ENCODE measurements at places on chromosomes 5 and 9.

GRCh38 chr5:4511996-4512656 lies 628.0 kb upstream of the ADAMTS16 start:
- DNase-seq = no peak

DNA sequence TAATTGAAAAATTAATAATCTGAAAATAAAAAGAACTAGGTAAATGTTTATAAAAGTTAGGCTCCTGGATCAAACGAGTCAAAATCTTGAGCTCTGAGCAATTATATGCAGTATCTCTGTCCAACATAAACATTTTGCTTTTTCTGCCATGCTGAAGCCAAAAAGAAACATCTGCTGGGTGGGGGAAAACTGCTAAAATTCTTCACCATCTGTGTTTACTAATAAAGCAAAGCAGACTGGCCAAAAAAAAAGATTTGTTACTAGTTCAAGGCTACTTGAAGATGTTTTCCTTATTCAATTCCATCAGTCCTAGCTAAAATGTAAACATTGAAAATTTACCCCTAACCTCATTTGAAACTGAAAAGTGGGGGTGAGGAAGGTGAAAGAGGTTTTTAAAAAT lies 29.7 kb downstream of the GTF3C4 start:
- no peak for DNase-seq

GRCh38 chr5:159208514-159209437 lies 577 bp downstream of the RNF145 start:
- DNase-seq = peak; percentile 23

- no peak for DNase-seq
These were observed 116.0 kb upstream of the PAM start for GRCh38 chr5:102638912-102639652.

- no peak for DNase-seq
These were observed 15.8 kb downstream of the PPARGC1B start for GRCh38 chr5:149745943-149746324.

- no peak for DNase-seq
These were observed 18.1 kb downstream of the PTCH1 start for GRCh38 chr9:95498641-95499040.

- no peak for DNase-seq
These were observed 27.8 kb upstream of the CEP120 start for GRCh38 chr5:123451047-123451446.

DNA sequence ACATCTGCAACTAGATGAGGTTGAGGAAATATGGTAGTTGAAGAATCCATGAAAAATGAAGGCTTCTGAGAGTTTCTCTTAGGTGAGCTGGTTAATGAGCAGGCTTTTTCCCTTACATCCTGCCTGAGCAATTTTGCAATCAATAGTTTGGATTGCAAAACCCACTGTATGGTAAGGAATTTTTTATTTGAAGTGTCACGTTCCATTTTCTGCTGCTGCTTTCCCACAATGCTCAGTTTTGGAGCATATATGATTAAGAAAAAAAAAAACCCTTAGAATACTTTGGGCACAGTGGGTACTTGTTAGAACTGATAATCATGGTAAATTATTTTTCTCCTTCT lies 144.2 kb downstream of the PCSK1 start:
- DNase-seq = no peak

GRCh38 chr9:99594056-99594780 lies 227.5 kb upstream of the NR4A3 start:
- no peak for DNase-seq

- no peak for DNase-seq
These were observed 81.2 kb downstream of the CRB2 start for GRCh38 chr9:123437201-123437600.

DNA sequence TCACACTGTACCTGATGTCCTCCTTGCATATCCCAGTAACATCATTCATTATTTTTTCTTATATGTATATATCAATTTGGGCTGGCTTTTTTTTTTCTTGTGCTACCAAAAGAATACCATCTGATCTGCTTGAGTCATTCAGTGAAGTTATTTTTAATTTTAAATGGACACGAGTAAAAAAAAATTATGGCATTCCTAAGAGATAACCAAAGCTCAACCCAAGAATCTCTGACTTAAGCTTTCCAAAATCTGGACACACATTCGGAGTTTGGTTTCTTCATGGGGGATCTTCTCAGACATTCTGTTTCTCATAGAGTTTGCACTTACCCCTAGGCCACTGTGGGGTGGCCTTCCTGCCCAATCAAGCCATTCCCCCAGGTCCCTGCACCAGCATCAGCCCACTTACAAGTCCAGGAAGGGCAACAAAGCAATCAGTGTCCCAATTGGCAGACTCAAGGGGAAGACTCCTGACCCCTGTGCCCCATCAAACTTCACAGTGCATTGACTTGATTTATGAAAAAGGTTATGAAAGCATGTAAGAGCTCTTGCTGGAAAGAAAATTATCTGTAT lies 49.2 kb upstream of the SPDL1 start:
- DNase-seq = no peak

DNA sequence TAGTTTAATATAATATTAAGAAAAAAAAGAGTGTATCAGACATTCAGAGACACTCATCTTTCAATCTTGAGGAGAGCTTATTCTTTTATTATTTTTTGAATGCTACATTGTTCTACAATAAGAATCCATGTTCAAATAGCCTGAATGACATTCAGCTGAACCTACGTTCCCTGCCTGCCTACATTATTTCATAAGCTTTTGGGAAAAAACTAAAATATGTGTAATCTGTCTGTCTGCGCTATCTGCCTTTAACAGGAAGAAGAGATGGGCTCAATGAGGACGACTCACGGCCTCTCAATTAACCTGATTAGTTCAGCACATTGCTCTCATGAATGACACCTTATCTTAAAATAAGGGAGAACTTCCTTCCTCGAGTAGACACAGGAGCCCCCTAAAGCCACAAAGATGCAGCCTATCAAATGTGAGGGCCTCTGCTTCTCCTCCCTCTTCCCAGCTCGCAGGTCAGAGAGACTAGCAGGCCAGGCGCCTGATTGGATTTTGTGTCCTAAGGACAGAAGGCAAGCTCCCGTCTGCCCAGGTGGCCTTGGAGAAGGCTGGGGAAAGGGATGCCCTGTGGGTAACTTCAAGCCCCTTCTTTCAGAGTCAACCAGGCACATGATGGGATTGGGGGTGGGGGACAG lies 37.8 kb downstream of the EBF1 start:
- no peak for DNase-seq

DNA sequence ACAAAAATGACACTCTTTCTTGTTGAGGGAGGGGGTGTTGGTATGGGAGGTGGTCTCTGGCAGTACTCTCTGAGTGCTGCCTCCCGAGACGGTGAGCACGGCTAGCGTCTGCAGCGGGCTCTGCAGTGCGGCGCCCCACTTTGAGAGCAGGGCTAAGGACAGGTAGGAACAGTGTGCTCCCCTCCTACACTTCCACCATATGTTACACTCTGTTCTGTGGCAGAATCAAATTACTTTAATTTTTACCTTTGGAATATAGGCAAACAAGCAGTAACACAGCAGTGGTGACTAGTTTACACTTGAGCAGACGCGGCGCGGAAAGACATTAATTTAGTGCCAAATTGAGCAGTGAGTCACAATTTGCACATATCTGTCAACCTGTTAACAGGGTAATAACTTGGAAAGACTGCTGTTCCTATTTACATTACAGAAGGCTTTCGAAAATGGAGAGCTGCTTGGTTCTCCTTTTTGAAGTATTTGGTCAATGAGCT lies 136.3 kb downstream of the MED27 start:
- peak; percentile 28 for DNase-seq

DNA sequence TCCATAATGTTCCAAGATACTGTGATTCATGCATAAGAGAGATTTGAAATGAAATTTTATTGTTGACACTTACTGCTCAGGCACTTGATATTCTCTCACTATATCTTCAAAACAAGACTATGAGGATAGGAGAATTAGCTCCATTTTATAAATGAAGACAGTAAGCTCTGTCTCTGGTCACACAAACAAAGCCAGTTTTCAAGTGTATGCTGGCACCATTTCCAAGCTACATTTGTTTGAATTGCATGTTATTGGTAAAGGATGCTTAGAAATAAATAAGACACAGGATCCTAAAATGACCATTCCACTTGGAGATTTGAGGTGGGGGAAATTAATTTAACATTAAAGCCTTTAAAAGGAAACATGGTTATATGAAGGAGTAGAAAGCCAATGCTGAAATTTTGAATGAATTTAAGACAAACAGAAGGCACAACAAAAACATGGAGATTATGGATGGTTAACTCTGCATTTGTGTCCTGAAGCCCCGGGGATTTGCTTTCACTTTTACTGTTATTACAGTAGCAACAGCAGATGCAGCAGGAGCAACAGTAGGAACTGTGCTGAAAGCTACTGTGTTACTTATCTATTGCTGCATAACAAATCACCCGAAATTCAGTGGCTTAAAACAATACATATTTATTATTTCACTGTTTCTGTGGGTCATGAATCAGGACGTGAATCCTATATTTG lies 79.7 kb upstream of the ASTN2 start:
- no peak for DNase-seq

GRCh38 chr9:136336156-136336870 lies 9.0 kb downstream of the GPSM1 start:
- no peak for DNase-seq

DNA sequence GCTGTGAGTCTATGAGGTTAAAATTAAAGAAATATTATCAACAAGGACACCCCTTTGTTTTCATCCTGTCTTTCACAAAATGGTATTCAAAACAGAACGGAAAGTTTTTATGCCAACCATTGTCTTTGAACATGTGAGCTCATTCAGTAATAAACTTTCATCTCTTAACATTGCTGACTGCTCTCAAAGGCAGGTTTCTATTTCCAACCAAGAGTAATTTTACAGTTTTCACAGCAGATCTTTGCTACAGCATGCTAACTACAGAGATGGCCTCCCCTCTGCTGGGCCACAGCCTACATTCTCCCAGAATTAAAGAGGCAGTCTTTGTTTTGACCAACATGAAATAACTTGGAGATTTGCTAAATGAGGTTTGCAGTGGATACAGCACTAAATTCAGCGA lies 101.5 kb downstream of the DMRT2 start:
- no peak for DNase-seq

GRCh38 chr5:154042766-154043165 lies 4.0 kb downstream of the MFAP3 start:
- no peak for DNase-seq

DNA sequence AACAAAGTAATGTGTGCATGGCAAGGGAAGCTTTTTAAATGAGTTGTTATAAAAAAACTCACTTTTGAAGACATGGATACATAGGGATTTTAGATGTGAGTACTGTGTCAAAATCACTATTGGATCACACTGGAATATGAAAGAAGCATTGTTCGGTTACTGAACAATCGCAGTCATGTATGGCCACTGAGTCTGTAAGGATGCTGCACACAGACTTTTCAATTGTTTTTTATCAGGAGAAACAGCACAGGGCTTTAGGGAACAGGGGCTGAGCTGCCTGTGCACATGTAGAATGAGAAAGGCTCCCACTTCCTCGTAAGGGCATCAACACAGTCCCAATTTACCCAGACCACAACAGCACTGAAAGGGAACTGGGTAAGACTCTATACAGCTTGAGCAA lies 1333.9 kb upstream of the DMAC1 start:
- DNase-seq = peak; percentile 1

GRCh38 chr5:180193749-180194375 lies 15.1 kb downstream of the RASGEF1C start:
- DNase-seq = no peak

- DNase-seq = no peak
These were observed 15.1 kb upstream of the MAN2A1 start for GRCh38 chr5:109674596-109674995.

- no peak for DNase-seq
These were observed 64.7 kb downstream of the FRMD3 start for GRCh38 chr9:83473488-83473971.

DNA sequence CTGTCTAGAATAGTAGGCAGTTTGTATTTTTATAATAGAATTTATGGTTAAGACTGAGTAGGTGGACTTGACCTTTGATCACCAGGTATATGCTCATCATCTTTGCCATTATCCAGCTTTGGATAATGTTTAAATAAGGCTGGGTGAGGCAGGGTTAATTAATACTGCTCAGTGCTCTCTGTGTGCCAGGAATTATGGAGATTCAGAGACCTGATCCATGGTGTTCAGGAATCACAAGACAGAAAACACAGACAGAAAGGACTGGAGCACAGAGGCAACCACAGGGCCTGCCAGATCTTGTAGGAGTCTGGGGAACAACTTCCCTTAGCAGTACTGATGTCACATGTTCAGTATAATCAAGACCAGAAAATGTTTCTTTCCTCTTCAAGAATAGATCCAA lies 186.3 kb upstream of the ADCY2 start:
- DNase-seq = no peak

DNA sequence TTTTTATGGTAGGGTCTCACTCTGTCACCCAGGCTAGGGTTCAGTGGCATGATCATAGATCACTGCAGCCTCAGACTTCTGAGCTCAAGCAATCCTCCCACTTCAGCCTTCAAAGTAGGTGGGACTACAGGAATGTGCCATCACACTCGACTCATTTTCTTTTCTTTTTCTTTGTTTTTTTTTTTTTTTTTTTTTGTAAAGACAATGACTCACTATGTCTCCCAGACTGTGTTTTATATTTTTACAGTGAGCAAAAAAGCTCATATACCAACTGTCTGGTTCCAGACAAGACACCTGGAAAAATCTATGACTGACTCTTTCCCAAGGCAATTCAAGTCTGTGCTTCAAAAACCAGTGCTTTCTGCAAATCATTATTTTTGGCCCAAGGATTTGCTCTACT lies 10.8 kb upstream of the FOXD1 start:
- DNase-seq = no peak

- DNase-seq = no peak
These were observed 23.4 kb upstream of the COL27A1 start for GRCh38 chr9:114131808-114132549.

- DNase-seq = no peak
These were observed 328.0 kb downstream of the PDE4D start for GRCh38 chr5:59565551-59565950.

DNA sequence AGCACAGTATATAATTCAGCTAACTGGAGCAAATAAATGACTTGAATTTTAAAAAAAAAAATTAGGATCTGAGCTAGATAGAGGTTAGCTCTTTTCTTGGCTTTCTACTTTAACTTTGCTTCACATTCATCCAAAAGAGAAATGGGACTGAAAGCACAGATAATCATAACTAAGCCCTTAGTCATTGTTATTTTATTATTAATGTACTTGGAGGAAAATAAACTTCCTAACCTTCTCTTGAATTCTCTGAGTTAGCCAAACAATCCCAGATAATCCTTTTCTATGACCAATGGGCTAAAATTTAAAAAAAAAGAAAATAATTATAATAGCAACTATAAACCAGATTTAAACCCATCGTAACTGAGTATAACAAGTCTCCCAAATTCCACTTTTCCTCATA lies 57.6 kb upstream of the RASA1 start:
- no peak for DNase-seq

- no peak for DNase-seq
These were observed 37.3 kb upstream of the EGFL7 start for GRCh38 chr9:136625101-136626065.

DNA sequence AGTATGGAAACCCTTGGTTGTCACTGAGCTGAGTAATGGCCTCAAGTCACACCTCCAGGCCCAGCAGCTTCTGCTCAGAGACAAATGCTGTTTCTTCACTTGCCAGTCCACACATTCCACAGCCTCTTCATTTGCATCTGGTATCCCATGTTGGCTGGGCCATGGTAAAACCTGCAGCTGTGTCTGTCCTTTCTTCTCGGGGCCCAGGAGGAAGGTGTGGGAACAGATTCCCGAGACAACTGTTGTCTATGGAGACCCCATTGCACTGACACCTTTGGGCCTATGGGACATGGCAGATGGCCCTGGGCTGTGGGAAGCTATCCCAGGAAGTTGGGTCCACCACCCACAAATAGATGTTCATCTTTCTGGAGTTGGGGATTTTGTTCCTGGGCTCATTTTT lies 85.1 kb downstream of the MACROH2A1 start:
- DNase-seq = no peak

- peak; percentile 35 for DNase-seq
These were observed 24.1 kb upstream of the WNK2 start for GRCh38 chr9:93159601-93160471.
